ENCODE measurements at places on chromosomes 1 and 21.

DNA sequence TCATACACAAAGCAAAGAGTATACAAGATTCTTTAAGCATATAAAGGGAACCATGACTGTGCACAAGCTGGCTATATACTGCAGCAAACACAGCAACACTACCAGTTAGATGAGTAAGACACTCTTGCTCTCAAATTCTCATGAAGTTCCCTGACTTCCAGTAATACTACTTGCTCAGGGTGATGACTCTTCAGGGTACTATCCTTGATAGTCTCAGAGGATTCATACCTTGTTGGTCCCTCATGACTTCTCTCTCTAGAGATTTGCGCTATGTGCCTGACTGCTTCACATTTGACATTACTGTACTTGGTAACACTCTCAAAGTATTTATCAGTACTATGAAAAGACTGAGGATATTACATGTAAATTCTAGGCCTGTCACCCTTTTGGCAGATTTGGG, 159.8 kb upstream of the ZRANB2 start:
- no peak for DNase-seq

DNA sequence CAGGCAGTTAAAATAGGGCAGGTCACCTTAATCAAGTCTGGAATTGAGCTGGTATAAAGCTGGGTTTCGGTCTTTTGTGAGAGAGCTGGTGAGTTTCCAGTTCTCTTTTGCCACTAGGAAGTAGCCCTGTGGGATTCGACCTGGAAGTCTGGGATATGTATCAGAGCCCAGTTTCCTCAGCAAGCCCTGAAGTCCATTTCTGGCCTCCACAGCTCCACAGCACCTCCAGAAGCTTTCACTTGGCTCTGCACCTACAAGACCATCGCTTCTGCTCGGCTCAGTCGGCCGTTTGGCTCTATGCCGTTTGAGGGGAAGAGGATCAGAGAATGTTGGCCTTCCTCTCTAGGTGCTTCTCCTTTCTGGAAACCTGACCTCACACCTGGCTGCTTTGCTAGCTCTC, 148.0 kb downstream of the GALNT2 start:
- DNase-seq = no peak

GRCh38 chr21:25615880-25616279, 8.6 kb upstream of the MRPL39 start:
- DNase-seq = no peak

- DNase-seq = peak; percentile 17
Observed at GRCh38 chr21:46003575-46004007, 22.0 kb downstream of the COL6A1 start.

DNA sequence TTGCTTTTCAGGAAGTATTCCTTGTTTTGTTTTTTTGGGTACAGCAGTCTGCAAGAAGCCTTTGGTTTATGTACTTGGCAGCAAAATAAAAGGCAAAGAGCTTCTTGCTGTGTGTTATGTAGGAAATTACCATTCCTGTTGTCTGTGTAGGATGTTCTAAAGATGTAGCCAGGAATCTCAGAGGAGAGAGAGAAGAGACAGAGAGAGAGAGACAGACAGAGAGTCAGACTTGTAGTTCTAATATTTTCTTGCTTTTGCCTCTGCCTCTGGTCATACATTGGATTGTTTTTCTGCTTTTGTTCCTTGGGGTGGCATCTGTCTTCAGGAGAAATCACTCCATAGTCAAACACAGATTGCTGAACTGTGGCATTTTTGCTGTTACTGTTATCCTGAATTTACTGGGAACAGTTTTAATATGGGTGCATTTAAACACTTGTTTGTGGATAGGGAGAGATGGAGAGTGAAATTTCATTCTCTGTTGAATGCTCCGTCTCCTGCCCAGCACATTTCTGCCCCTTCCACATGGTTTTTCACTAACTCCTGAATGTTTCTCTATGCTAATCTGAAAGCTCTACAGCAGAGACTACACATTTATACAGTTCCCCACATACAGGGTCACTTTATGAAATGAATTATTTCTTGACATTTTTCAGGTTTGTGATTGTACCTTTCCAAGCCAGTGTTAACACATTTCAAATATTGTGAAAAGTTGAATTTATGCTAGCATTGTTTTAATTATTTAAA, 49.8 kb downstream of the POU2F1 start:
- DNase-seq = no peak
